Globus pallidus (tissue), 1 donor: ENCODE measurements at places on chromosomes 3 and 15.

DNA sequence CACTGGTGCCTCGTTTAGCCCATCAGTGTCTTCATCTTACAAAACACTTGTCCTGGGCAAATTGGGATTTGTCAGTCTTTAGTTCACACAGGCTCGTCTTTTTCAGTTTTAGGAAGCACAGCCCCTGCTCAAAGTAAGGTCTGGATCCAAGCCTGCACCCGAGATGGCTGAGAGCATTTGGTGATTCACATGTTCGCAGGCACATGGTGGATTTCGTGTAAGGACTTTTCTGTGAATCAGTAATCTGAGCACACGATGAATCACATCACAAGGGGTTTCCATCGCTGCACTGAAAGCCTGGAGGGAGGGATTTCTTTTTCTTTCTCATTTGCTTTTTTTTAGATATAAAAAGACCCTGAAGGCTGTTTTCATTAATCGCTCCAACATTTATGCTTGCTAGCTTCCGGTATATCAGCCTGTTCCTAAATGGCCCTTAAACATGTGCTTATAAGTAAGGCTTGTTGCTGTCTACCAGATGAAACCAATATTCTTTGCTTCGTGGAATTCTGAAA lies 435.6 kb upstream of the ATP10A start:
- no peak for DNase-seq

GRCh38 chr3:74363346-74363745 lies 251.1 kb downstream of the CNTN3 start:
- DNase-seq: no peak

DNA sequence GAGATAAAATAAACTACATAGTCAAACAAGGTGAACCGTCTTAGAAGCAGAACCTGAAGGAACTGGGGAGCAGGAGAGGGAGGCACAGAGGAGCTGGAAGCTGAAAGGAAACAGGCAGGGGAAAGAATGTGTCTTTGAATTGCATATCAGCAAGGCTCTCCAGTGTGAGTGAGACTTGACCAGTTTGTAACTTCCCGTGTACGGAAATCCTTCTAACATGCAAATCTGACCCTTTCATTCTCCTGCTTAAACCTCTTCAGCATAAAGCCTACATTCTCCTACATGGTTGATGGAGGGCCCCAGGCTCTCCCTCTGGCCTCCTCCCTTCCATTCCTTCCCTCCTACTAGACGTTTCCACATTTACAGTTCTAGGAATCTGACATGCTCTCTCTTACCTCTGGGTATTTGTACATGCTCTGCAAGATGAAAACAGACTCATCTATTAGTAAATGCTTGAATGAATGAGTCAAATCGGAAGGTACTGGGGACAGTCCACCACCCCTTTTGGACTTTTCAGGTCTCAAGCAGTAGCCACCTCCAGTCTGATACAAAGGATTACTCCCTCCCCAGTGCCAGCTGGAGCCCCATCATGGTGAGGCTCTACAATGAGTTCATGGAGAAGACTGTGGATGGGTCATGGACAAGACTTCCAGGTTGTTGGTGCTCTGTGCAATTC lies 6.1 kb upstream of the SLC25A38 start:
- DNase-seq: no peak

DNA sequence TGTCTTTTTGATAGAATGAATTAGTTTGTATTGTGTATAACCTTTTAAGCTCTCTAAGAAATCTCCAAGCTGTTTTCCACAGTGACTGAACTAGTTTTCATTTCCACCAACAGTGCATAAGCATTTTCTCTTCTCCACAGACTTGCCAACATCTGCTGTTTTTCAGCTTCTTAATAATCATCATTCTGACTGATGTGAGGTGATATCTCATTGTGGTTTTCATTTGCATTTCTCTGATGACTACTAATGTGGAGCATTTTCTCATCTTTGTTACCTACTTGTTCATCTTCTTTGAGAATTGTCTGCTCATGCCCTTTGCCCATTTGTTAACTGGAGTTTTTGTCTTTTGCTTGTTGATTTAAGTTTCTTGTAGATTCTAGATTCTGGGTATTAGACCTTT lies 777.5 kb downstream of the OTOL1 start:
- no peak for DNase-seq

GRCh38 chr15:42289166-42289565 lies 15.9 kb upstream of the TMEM87A start:
- DNase-seq: no peak

- no peak for DNase-seq
These were observed 52.8 kb upstream of the SLC9A9 start for GRCh38 chr3:143901105-143901504.

DNA sequence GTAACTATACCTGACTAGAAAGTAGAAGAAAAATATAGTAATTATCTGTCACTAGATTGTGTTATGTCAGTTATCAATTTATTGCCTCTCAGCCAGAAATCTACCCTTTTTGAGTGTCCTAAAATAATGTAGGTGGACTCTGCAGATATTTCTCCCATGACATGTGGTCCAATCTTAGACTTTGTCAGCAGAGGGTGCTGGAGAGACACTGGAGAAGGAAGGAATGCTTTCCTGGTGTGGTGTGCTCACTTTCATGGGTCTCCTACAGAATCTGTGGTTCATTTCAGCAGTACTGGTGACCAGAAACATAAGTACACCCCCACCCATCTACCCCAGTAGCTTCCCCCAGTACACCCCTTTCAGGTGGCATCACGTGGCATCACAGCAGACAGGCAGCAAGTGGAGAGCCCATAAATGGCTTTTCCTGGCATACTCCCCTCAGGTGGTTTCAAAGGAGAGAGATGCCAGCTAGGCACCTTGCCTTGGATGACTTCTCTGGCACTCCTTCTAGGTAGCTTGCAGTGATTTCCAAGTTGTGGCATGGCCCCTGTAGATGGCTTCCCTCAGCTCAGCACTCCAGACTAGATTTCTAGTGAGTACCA lies 114.7 kb downstream of the GADL1 start:
- DNase-seq: no peak

GRCh38 chr3:143464850-143465249 lies 345.3 kb downstream of the CHST2 start:
- no peak for DNase-seq

- no peak for DNase-seq
These were observed 39.7 kb downstream of the FGF12 start for GRCh38 chr3:192687488-192688152.

- no peak for DNase-seq
These were observed 87.7 kb downstream of the XXYLT1 start for GRCh38 chr3:195183071-195183776.

- no peak for DNase-seq
These were observed 857.7 kb downstream of the OTOL1 start for GRCh38 chr3:162354356-162354755.

DNA sequence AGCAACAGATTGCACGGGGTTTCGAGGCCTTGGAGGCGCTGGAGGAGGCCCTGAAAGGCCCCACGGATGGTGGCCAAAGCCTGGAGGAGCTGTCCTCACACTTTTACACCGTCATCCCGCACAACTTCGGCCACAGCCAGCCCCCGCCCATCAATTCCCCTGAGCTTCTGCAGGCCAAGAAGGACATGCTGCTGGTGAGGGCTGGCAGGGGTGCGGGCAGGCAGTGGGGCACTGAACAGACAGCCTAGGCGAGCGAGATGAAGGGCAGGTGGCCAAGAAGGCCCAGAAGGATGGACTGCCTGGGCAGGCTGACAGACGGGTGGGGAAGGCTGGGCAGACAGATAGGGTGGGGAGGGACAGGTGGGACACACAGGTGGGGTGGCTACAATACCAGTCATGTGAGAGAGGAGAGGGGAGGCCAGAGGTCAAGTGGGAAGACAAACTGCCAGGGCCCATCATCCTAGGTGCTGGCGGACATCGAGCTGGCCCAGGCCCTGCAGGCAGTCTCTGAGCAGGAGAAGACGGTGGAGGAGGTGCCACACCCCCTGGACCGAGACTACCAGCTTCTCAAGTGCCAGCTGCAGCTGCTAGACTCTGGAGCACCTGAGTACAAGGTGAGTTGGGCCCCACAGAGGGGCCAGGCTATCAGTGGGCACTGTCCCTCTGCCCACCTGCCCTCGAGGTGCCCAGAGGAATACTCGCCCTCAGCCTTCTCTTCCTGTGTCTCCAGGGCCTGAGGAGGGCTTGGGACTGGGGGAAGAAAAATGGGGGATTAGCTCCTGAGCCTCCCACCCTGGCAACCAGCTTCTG lies 3.1 kb downstream of the PARP3 start:
- no peak for DNase-seq
